ENCODE measurements at places on chromosomes 11 and 22.

GRCh38 chr11:76265771-76266241 is 59.5 kb upstream of the WNT11 start:
- no peak for DNase-seq

DNA sequence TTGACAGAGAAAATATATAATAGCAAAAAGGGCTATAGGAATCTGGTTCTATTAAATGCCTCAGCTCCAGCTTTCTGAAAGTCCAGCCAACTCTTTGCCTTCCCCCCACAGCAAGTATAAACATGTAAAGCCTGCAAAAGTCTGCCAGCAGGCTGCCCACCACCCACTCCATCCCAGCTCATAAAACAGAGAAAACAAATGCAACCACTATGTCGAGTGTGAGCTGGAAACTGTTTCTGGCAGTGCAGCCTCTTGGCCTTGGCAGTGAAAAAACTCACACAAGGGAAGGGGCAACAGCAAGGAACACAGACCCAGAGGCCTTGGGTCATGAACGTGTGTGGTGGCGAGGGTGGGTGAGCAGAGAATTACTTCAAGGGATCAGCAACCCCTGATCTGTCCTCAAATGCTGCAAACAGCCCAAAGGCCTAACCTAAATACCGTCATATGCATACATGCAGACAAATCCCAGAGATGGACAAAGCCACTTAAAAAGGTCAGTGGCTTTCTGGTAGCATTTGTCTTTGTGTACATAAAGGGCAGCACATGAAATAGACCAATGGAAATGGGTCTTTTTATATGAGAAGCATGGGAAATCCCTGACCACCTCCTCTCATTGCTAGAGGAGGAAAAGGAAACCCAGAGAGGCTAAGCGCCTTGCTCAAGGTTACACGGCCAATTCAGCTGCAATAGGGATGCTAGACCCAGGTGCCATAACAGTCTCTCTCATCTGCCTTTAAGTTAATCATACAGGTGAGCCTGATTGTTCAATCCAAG is 74.8 kb downstream of the NAT10 start:
- no peak for DNase-seq

- DNase-seq, result peak; percentile 32
These were observed 53.6 kb downstream of the SCUBE1 start for GRCh38 chr22:43289531-43289963.

- peak; percentile 25 for DNase-seq
These were observed 639 bp downstream of the INCENP start for GRCh38 chr11:62124186-62125113.

DNA sequence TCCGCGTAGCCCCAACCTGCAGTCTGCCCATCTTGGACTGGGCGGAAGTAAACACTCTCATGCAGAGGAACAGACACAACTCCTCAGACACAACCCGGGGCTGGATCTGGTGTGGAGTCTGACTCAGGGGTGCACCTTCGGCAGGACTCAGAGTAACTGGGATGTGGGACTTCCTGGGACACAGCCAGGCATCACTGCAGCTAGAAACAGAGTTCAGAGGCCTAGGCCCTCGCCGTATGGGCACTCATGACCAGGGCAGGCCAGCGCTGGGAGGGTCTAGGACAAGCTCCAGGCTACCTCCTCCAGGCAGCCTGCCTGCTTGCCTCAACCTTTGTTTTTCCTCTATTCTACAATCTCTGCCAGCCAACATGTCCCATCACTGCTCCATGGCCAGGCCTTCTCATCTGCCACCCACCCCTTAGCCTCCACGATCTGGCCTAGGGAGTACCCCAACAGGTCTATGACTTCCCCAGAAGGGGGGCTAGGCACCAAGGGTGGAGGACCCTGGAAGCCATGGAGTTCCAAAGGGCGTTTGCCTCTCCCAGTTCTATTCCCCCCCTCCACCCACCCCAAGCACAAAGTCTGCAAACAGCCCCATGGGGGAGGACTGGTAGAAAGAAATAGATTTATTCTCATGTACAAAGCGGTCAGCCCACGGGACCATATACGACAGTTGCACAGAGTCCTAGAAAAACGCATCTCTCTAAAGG is 98.5 kb downstream of the PDE2A start:
- DNase-seq, result no peak

GRCh38 chr11:62923601-62924411 is 2.6 kb upstream of the CHRM1 start:
- no peak for DNase-seq

DNA sequence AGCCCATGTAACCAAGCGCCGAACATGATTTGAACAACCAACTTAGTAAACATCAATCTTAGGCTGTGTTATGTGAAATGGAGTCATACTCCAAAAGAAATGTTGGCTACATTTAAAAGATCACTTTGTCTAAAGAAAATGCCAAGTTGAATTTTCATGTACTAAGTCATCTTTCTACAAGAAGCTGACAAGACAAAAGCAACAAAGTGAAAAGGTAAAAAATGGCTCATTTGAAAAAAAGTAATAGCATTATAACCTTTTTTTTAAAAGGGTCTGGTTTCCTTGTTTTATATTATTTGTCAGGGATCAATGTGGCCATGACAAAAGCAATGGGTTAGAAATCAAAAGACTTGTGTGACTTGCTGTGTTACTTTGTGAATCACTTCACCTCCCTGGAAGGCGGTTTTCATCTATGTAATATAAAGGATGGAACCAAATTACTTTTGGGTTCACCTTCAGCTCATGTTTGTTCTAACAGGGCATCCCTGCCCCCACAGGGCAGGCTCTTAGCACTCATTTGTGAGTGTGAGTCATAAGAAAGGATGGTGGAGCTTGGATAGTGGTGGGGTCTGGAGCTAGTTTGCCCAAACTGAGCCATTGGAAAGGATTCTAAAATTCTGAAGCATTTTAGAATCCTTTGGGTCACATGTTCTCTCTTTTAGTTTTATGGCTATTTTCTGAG is 131.9 kb upstream of the MTMR2 start:
- DNase-seq, result no peak

- no peak for DNase-seq
These were observed 107.1 kb upstream of the CD44 start for GRCh38 chr11:35031867-35032266.

DNA sequence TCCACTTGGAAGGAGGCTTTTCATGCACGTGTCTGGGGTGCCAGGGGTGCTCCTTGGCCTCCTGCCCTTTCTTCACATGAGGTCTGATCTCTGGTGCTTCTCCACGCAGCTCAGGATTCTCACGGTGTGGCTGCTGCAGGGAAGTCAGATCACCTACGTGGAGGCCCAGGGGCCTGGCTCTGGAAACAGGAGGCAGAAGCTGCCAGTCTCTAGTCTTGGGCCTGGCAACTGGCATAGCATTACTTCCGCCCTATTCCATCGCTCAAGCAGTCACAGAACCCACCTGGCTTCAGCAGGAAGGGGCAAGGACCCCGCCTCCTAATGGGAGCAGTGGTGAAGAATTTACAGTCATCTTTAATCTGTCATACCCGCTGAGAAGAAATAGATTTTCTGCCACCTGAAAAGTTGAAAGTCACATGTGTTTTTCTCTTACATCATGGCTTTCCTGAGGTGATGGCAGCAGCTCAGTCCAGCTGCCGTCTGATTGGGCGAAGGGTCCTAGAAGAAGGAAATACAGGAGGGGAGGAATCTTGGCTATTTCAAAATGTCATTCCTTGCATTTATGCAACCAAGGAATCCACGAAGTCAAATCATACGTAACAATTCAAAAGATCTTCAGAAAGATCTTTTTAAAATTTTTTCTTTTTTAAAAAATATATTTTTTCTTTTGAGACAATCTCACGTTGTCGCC is 50.1 kb upstream of the DKK3 start:
- DNase-seq, result no peak

DNA sequence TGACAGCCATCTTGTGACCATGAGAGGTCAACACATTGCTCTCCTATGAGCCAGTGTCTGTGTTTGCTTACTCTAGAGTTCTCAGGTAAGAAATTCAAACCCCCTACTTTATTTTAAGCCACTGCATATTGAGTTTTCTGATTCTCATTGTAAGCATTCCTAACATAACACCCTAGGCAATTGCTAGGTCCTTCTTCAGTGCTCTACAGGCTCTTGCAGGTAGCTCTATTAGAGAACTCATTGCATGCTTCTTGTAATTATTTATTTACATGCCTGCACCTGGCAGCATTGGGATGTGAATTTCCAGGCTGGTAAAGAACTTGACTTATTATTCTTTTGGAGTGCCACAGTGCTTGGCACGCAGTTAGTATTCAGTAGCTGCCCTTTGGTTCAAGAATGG is 288.8 kb upstream of the SYN3 start:
- DNase-seq, result no peak

DNA sequence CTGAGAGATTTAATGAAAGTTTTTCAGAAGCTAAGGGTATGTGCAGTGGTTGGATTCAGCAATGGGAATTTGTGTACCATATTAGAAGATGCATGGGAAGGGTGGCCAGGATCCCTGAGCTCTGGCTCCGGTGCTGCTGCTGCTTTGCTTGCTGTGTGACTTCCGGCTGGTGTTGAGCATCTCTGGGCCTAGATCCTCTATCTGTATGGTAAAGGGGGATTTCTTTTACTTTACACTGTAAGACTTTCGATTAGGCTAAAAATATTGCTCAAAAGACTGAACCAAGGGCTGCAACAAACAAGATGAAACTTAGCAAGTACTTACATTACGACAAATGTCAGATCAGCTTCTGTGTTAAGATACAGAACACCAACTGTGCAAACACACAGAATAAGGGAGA is 39.1 kb downstream of the XRRA1 start:
- DNase-seq, result no peak

DNA sequence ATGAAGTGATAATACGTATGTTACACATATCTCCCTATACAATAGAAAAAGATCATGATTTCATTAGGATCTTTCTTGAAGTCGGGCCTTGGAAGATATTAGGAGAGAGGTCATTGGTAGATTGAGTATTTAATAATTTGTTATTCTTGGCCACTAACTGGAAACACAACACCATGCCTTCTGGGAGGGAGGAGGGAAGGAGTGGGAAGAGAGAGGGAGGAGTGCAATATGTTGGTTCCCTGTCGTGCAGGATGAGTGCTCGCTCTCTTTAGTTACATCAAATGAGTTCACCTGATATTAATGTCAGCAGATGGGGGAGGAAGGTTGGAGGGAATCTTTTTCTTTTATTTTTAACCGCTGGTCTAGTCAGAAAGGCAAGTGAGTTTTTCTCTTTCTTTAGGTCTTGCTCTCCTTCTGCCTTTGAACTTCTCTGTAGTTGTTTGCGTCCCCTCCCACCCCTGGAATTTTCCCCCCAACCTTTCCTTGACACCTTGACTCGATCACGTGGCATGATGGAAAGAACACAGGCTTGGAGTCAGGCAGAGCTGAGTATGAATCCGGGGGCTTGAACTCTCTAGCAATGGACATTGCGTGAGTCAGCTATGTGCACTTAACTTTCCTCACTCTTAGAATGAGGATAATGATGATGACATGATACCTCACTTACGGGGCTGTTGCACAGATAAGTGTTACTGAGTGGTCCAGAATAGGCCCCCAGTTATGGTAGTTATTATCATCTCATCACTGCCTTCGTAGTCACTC is 6.2 kb downstream of the ADAMTS15 start:
- no peak for DNase-seq

DNA sequence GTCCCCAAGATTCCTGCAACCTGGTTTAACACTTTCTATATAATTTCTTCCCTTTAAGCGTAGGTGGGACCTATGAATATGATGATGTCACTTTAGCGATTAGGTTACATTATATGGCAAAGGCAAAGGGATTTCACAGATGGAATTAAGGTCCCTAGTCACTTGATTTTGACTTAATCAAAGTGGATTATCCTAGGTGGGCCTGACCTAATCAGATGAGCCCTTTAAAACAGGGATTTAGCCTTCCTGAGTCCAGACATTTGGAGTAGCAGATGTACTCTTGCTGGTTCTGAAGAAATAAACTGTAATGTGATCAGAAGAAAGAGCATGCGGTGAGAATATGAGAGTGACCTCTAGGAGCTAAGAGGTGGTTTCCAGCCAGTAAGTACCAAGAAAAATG is 67.8 kb upstream of the LIN7C start:
- peak; percentile 3 for DNase-seq

- DNase-seq, result no peak
These were observed 92.2 kb downstream of the SPATA19 start for GRCh38 chr11:133753150-133753549.

GRCh38 chr11:113532697-113533424 is 57.7 kb upstream of the DRD2 start:
- peak; percentile 52 for DNase-seq

DNA sequence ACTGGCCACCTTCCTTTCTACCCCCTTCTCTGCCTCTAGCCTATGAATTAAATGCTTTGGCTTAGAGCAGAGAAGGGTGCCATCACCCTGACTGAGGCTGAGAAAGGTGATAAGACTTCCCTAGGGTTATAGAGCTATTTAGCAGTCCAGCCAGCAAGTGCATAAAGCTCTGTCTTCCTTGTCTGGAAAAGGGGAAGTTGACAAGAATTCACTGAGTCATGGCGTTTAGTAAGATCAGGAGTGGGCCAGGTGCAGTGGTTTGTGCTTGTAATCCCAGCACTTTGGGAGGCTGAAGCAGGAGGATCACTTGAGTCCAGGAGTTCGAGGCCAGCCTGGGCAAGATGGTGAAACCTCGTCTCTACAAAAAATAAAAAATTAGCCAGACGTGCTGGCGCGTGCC is 63.1 kb downstream of the LHFPL7 start:
- DNase-seq, result no peak

- no peak for DNase-seq
These were observed 4.0 kb upstream of the ARHGAP42 start for GRCh38 chr11:100683126-100683525.

- no peak for DNase-seq
These were observed 58.4 kb upstream of the RCN1 start for GRCh38 chr11:32032478-32032877.

DNA sequence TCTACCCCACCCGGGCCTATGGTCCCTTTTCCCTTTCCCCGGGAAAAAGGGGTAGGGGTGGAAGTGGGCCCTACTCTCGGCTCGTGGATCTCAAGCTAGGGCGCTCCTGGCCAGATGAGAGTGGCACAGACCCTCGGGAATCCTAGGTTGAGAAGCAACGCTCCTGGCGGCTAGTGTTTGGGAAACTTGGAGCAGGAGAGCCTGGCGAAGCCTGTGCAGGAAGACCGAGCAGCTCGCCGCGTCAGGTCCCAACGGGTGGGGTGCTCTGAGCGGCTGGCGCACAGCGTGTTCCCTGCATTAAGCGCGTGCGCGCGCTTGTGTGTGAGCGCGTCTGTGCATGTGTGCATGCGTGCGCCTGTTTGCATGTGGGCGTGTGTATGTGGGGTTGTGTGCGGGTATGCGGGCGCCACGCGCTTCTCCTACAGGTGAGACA is 7.1 kb upstream of the FLI1 start:
- DNase-seq, result no peak

- no peak for DNase-seq
These were observed 37.4 kb downstream of the CTNND1 start for GRCh38 chr11:57798905-57799559.

DNA sequence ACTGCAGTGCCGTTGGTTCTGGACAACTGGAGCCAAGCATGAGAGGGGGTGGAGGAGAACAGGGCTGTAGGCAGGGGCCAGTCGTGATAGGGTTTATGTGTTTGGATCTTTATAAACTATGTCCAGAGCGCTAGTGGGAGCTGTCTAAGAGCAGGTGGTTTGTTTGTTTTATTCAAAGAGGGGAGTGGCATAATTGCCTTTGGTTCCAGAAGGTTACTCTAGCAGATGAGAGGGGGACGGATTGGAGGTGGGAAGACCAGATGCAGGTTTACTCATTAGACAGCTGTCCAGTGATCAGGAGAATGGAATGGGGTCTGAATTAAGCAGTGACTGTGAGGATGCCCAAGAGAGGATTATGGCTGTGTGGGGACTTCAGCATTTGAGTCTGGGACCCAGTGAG is 109.3 kb upstream of the TBCEL start:
- DNase-seq, result no peak

GRCh38 chr11:45853332-45854219 is 6.3 kb downstream of the CRY2 start:
- DNase-seq, result no peak

GRCh38 chr11:16293204-16293681 is 63.1 kb downstream of the SOX6 start:
- no peak for DNase-seq
